Regular cardiac myocyte (primary cell): ENCODE measurements at places on chromosomes 4 and X. TPM values are rescaled to one million over a fixed set of nuclear protein-coding genes. Genes with fewer than 3 reads are reported as not detected.

BTK gene
- not detected in 2 replicates for total RNA-seq

S100G gene
- not detected in 2 replicates for total RNA-seq

RTL9 gene
- under 0.01 TPM in 2 replicates for total RNA-seq

GPRASP2 gene
- 29.3 and 31.8 TPM in 2 replicates for total RNA-seq

CXCR3 gene
- not detected in 2 replicates for total RNA-seq

PTCHD1 gene
- not detected in 2 replicates for total RNA-seq

FMR1NB gene
- total RNA-seq = not detected in 2 replicates

EFHC2 gene
- total RNA-seq = 0.28 TPM in 1 of 2 replicates, not detected in the other

TLR8 gene
- not detected in 2 replicates for total RNA-seq

PNMA5 gene
- total RNA-seq = not detected in 2 replicates

IBSP gene
- 0.19 and 0.56 TPM in 2 replicates for total RNA-seq

BMP3 gene
- total RNA-seq = under 0.01 TPM in 1 of 2 replicates, not detected in the other

MSANTD1 gene
- 0.56 and 0.58 TPM in 2 replicates for total RNA-seq

TMPRSS11B gene
- total RNA-seq = not detected in 2 replicates

HSFX1 gene
- total RNA-seq = 0.38 and 0.85 TPM in 2 replicates

CENPVL2 gene
- total RNA-seq = not detected in 2 replicates

CFP gene
- total RNA-seq = under 0.01 and 0.19 TPM in 2 replicates

ALPK1 gene
- 5.9 and 19.4 TPM in 2 replicates for total RNA-seq

SSX2B gene
- total RNA-seq = not detected in 2 replicates

COL4A5 gene
- 41.4 and 56.9 TPM in 2 replicates for total RNA-seq

ASMT gene
- not detected in 2 replicates for total RNA-seq

EPGN gene
- 0.38 and 0.85 TPM in 2 replicates for total RNA-seq

ARR3 gene
- total RNA-seq = not detected in 2 replicates

BEND2 gene
- not detected in 2 replicates for total RNA-seq

GPR50 gene
- total RNA-seq = not detected in 2 replicates

PGRMC1 gene
- 178 and 215 TPM in 2 replicates for total RNA-seq

ZRSR2 gene
- 3.1 and 5.6 TPM in 2 replicates for total RNA-seq

PDE5A gene
- total RNA-seq = 80.3 and 93.7 TPM in 2 replicates

PGAM4 gene
- not detected in 2 replicates for total RNA-seq

ETDA gene
- total RNA-seq = not detected in 2 replicates

HELT gene
- not detected in 2 replicates for total RNA-seq

ING2 gene
- total RNA-seq = 12.7 and 15.5 TPM in 2 replicates

PAGE2 gene
- not detected in 2 replicates for total RNA-seq

AVPR2 gene
- not detected in 2 replicates for total RNA-seq

AIFM1 gene
- total RNA-seq = 14.9 and 28.0 TPM in 2 replicates

DRP2 gene
- 2.5 and 9.6 TPM in 2 replicates for total RNA-seq

PHOX2B gene
- not detected in 2 replicates for total RNA-seq

YY2 gene
- 1.2 and 1.4 TPM in 2 replicates for total RNA-seq

GABRB1 gene
- 0.28 and 3.1 TPM in 2 replicates for total RNA-seq

KANTR gene
- 2.9 and 7.3 TPM in 2 replicates for total RNA-seq

KCND1 gene
- 0.56 and 0.58 TPM in 2 replicates for total RNA-seq

SCOC gene
- 72.5 and 94.7 TPM in 2 replicates for total RNA-seq

HPSE gene
- 0.56 and 0.58 TPM in 2 replicates for total RNA-seq

KLHL4 gene
- total RNA-seq = 4.4 and 5.4 TPM in 2 replicates

TDO2 gene
- total RNA-seq = under 0.01 and 0.28 TPM in 2 replicates

KLHL5 gene
- total RNA-seq = 47.7 and 74.7 TPM in 2 replicates

ZNF827 gene
- 2.3 and 6.8 TPM in 2 replicates for total RNA-seq

APLN gene
- 8.8 and 14.9 TPM in 2 replicates for total RNA-seq

ZCCHC18 gene
- 0.19 and 3.1 TPM in 2 replicates for total RNA-seq

EDA gene
- total RNA-seq = 0.28 and 0.77 TPM in 2 replicates

SULT1B1 gene
- 0.28 and 7.7 TPM in 2 replicates for total RNA-seq

PORCN gene
- total RNA-seq = 6.3 and 7.6 TPM in 2 replicates

ENPEP gene
- total RNA-seq = 2.1 and 6.8 TPM in 2 replicates

RPA4 gene
- total RNA-seq = 0.56 and 0.96 TPM in 2 replicates

MGARP gene
- total RNA-seq = 59.0 and 87.7 TPM in 2 replicates

SSX1 gene
- not detected in 2 replicates for total RNA-seq
